EH (cell line): ENCODE measurements at places on chromosomes 1 and 21.

GRCh38 chr1:77846966-77847365 is 41.5 kb upstream of the NEXN start:
- DNase-seq: no peak

DNA sequence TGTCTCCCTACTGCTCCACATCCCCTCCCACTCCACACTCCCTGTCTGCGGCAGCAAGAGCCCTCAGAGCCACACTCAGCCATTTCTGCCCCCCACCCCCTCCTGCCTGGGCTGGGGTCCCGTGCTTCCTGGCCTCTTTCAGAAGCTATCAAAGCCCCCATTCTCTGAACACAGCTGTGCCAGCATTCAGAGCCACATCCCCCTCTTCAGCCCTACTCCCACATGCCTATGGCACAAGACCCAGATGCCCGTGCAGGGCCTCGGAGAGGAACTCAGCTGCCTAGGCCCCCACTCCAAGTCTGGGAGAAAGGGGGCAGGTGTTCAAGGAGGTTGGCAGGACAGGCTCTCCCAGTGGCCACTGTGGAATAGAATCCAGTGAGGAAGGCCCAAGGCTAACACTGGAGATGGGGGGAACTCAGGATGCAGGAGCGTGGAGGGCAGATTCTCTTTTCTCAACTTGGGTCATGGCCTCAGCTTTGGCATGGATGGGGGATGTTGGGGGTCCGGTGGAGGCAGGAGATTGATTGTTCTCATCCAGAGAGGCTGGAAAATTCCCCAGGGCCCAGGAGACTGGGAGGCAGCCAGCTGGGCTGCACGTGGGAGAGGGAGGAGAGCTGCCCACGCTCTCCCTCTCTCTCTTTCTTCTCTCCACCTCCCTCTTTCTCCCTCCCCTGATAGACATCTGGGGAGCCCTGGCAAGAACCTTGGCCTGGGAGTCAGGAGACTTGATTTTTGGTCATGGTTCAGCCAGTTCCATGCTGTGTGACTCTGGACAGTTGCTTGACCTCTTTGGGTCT is 3.5 kb upstream of the BCAN start:
- no peak for DNase-seq

DNA sequence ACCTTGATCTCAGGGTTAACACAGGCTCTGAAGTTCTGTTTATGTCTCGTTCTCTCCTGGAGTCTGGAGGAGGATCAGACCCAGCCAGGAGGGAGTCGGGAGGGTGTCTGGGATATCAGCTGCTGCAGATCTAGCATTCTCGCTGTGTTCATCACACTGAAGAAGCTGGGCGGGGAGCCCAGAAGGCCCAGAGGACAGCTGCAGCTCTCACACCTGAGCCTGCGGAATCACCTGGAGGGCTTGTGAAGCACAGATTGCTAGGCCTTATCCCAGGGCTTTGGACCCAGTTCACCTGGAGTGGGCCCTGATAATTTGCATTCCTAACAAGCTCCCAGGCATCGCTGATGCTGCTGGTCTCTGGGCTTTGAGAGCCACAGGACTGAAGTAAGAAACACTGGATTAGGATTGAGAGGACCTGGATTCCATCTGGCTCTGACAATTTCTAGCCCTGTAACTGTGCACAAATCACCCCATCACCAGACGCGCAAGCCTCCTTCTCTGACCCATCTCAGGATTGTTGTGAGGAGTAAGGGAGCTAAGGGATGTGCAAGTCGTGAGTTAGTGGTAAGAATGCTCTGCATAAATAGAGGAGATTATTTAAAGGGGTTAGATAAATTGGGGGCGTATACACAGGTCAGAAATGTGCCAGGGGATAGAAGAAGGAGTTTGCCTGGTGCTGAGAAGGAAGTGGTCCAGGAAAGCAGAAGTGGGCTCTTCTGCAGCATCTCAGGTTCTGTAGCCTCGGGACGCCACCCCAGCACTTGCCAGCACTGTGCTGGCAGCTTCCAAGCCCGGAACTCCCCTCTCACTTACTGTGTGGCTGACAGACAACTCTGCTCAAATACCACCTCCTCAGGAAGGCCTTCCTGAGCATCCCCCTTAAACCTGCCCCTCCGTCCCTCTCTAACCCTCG is 19.1 kb downstream of the ABCA4 start:
- DNase-seq: peak; percentile 74

DNA sequence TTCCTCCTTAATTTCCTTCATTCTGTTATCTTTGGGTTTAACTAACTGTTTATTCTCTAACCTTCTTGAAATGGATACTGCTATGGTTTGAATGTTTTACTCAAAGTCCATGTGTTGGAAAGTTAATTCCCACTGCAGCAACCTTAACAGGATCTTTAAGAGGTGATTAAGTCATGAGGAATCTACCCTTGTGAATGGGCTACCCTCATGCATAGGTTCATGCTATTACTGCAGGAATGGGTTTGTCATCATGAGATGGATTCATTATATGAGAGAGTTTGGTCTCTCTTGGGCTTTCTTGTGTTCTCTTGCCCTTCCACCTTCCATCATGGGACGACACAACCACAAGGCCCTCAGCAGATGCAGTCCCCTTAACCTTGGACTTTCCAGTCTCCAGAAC is 516.9 kb downstream of the ADGRL2 start:
- DNase-seq: no peak

- DNase-seq: no peak
These were observed 180.1 kb downstream of the EDEM3 start for GRCh38 chr1:184574588-184574987.

DNA sequence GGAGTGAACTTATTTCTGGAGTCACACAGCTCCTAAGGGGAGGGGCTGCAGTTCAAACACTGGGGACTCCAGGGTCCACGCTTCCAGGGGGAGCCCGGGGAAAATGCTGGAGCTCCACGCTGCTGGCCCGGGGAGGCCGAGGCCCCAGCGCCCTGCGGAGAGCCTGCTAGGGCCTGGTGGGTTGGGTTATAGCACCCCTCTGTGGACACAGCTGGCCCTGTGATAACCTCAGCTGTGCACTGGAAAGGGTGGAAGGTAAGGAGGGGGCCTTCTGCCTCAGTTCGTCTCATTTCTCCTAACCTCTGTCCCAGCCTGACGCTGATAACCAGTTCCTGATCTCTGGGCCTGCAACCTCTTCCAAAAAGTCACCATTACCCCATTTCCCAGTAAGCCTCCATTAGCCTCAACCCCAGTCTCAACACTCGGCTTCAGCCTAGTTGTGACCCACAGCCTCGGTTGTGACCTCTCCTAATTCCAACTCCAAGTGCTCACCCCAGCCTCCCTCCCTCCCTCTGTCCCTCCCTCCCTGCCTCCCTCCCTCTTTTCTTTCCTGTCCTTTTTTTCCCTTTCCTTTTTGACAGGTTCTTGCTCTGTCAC is 7.1 kb downstream of the NBL1 start:
- DNase-seq: peak; percentile 63

GRCh38 chr1:165696625-165697100 is 1.7 kb downstream of the ALDH9A1 start:
- peak; percentile 88 for DNase-seq

DNA sequence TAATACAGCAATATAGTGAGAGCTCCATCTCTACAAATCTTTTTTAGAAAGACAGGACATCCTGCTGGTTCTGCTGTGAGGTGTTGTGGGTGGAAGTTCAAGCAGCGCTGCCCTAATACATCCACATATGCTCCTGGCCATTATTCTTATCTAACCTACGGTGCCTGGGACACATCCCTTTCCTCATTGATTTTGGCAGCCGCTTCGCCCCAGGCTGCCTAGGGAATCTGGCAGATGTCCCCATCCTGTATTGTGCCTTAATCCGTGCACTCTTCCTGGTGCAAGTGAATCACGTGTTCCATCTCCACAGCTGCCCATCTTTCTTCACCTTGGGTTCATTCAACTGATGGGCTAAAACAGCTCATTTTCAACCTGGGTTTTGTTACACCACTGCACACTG is 3.1 kb upstream of the UBE2G2 start:
- DNase-seq: no peak

DNA sequence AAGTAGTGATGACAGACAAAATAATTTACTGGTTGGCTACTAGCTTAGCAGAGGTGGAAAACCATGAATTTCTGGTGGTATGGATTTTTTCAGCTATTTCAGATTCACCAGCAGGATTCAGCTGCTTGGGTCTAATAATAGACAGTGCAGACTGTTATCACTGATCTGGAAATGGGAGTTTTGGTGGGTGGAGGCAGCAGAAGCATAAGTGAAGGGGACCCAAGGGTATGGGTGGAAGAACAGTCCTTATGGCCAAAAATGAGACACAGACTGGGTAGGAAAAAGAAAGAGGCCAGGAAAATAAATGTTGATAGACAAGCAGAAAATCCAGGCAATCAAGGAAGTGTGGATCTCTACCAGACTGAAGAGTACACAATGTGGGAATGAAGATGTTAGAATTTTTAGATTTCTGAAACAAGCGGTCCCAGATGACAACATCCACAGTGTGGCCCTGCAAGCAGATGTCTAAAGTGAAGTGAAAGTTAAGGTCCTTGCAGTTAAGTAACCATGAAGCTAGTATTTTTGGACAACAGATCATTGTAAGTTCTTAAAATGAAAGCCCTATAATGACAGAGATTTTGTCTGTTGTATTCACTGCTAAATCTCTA is 24.7 kb downstream of the LYST start:
- no peak for DNase-seq

DNA sequence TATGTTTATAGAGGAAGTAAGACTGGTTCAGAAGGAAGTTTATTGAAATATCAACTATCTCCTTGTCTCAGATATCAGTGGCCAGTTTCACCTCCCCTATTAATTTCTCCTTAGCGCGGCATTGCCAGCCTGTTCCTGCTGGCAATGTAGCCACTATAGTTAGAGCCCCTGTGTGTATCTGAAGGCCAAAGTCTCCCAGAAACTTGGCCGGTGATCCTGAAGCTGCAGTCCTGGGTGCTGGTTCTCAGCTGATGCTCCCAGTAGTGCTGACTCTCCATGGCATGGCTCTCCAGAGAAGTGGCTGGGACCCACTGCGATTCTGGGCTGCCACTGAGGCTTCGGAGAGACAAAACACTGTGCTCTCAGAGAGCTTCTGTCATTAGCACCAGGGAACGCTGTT is 59.9 kb downstream of the TNN start:
- no peak for DNase-seq

DNA sequence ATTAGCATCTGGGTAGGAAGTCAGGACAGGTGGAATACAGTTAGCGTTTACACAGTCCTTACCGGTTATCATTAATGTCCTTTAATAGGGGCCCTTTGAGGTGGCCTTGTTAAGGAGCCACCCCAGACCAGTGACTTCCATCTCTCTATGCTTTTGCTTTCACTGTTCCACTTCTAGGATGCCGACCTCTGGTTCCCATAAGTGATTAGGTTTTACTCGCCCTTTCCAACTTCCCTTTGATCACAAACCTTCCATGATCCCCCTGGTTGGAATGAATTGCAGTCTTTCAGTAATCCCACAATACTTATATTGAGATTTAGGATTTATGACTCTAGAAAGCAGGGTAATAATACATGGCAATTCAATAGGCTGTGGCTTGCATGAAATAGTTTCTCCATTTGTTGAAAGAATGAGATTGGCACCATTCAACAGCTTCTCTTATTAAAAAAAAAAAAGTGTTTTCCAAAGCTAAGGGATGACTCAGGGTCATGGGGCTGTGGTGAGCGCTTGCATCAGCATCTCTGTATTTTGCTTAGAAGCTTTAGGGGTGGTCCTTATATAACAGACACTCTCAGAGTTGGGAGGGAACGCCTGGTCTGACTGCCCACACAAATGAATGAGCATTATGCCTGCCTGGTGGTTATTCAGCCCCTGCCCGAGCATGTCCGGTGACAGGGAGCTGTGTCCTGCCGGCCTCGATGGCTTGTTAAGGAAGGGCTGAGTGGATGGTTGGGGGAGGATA is 110.5 kb downstream of the CNIH3 start:
- DNase-seq: peak; percentile 76

DNA sequence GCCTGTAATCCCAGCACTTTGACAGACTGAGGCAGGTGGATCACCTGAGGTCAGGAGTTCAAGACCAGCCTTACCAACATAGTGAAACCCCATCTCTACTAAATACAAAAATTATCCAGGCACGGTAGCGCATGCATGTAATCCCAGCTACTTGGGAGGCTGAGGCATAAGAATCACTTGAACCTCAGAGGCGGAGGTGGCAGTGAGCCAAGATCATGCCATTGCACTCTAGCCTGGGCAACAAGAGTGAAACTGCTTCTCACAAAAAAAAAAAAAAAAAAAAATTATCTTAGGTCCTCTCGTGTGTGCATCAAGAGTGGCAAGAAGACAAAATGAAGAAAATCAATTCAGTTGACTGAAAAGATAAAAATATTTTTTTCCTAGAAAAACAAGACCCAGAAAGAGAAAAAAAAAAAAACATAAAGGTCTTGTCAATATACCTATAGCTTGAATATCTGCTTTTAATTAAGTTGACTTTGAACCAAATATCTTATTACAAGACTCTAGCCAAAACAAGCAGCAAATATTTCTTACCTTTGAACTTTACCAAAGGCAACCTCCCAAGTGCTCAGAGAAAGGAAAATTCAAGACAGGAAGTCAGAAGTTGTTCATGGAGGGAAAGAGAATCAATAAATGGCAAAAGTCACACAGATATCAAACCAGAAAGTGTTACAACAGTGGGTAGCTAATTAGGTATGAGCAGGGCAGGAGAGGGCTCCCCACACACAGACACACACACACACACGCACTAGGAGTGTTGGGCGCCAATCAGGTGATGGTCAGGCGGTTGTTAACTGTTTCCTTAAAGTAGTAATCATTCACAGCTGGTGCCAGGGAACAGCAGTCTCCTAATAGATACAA is 29.6 kb downstream of the ITLN2 start:
- no peak for DNase-seq

GRCh38 chr1:176989023-176989422 is 175.5 kb downstream of the ASTN1 start:
- DNase-seq: peak; percentile 23

DNA sequence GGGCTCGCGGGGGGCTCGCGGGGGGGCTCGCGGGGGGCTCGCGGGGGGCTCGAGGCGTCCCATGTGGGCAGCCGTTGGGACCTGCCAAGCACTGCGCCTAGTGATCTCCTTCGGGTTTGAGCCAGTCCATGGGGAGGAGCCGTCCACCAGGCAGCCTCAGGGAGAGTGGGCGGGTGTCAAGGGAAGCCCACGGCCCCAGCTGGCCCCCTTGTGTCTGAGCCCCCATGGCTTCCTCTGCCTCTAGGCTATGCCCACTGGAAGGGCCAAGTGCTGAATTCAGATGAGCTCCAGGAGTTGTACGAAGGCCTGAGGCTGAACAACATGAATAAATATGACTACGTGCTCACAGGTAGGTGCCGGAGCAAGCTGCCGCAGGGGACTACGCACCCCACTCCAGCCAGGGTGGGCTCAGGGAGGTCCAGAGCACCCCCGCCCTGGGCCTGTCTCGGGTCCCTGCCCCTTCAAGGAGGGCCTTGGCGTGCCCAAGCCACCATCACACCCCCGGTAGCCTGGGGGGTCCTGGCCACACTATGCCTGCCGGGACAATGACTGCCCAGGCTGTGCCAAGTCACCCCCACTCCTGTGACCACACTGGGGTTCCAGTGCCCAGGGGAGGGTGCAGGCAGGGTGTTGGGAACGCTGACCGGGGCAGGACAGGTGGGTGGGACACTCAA is 22.6 kb downstream of the PDXK start:
- DNase-seq: no peak
